ENCODE measurements at places on chromosomes 5 and 9.

DNA sequence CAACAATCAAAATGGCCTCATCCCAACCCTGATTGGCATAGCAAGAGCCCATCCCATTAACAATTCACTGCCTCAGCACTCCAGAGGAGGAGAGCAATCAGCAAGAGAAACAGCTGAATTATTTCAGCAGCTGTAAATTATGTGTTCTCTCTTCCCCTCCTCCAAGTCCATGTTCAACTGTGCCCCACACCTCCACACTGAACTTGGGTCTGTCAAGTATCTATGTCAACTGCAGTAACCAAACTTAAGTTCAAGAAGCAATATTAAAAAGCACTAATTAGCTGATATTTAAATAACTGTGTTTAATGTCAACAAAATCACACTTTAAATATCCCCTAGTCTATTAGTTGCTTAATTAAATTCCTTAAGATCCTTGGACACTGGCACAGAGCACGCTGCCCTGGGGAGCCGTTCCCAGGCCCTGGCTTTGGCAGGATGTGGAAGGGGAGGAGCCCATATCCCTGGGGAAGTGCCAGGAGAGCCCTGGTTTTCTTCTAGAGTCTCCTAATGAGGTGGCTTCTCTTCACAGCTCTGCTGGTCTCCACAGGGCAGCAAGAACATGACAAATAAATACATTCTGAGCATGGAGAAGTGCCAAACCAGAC, 50.6 kb downstream of the SIL1 start:
- no peak for DNase-seq

GRCh38 chr9:94110821-94111252, 26.6 kb downstream of the PTPDC1 start:
- DNase-seq: no peak

DNA sequence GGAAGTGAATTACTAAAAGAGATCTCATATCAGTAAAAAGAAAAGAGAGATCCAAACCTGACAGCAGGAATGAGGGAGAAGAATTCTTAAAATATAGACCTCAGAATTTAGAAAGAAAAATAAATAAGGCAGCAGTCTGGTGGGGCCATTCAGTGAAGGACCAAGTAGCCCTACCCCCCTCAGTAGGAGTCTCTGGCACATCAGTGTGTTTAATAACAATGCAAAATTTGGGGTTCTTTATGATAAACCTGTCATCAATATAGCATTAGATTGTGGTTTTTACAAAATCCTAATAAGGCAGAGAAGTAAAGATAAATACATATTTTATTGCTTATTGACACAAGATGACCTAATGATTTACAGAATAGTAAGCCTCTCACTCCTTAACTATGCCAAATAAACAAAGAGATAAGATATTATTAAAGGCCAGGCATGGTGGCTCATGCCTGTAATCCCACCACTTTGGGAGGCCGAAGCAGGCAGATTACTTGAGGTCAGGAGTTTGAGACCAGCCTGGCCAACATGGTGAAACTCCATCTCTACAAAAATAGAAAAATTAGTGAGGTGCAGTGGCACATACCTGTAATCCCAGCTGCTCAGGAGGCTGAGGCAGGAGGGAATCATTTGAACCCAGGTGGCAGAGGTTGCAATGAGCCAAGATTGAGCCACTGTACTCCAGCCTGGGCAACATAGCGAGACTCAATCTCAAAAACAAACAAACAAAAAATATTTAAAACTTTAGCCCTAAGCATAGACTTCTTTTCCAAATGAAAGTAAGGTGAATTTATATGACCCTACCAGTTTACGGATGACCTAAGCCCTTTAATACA, 108.6 kb downstream of the BASP1 start:
- no peak for DNase-seq

DNA sequence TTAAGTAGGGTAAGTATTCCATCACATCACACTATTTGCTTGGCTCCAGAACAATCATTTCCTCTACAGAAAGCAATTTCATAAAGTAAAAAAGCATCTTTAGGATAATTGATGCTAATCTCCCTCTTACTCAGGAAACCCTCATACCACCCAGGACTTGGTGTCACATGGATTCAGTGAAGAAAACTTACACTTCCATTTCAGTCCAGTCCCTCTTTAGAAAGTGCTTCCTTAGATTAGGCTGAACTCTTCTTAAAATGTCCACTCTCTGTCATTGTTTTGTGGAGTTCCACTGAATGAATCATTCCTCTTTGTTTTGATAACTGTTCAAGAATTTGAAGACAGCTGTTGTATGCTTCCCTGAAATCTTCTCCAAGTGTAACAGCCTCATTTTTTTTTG, 144.0 kb upstream of the ZNF462 start:
- no peak for DNase-seq

DNA sequence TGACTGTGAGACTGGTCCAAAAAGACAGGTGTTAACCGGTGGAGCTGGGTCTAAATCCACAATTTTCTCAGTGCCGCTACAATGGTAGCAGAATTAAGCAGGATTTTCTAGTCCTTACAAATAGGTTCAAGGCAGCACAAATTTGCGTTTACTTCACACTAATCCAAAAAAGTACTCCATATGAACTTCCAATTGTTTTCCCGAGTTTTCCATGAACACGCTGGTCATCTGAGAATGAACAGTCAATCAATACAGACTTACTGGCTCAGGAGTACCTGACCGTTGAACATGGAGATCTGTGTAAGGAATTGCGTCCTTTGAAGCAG, 709 bp downstream of the SLC35D2 start:
- DNase-seq: no peak

- no peak for DNase-seq
Observed at GRCh38 chr5:141958113-141958512, at the start of gene PCDH12. Gene PCDH12, minus strand, starts transcription at chr5:141958202. Its CDS starts 351 bp downstream, at chr5:141957851.

DNA sequence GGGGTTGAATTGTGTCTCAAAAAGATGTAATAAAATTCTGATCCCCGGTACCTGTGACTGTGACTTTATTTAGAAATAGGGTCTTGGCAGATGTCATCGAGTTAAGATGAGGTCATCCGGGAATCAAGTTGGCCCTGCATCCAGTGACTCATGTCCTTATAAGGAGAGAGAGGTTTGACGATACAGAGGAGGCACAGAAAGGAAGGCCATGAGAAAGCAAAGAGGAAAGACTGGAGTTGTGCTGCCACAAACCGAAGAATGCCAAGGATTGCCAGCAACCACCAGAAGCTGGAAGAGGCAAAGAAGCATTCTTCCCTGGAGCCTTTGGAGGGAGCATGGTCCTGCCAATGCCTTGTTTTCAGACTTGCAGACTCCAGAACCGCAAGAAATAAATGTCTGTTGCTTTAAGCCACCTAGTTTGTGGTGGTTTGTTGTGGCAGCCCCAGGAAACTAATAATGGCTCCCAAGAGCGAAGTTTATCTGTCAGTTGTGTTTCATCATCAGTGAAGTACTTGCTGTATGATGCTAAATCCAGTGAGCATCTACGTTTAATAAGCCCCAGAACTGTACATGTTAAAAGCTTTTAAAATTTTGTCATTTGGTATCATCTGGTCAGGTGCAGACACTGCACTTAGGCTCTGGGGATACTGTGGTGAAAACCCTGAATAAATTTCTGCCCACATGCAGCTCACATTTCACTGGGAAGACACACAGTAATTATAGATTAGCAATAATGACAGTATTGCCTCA, 114.8 kb downstream of the TLE4 start:
- DNase-seq: no peak

- no peak for DNase-seq
Observed at GRCh38 chr9:101366038-101366756, 18.6 kb downstream of the BAAT start.

- no peak for DNase-seq
Observed at GRCh38 chr5:89844548-89844947, 565.0 kb downstream of the CETN3 start.

GRCh38 chr5:81808106-81808505, 57.2 kb upstream of the SSBP2 start:
- no peak for DNase-seq

GRCh38 chr5:40797273-40798011, 732 bp downstream of the PRKAA1 start:
- DNase-seq: peak; percentile 47

DNA sequence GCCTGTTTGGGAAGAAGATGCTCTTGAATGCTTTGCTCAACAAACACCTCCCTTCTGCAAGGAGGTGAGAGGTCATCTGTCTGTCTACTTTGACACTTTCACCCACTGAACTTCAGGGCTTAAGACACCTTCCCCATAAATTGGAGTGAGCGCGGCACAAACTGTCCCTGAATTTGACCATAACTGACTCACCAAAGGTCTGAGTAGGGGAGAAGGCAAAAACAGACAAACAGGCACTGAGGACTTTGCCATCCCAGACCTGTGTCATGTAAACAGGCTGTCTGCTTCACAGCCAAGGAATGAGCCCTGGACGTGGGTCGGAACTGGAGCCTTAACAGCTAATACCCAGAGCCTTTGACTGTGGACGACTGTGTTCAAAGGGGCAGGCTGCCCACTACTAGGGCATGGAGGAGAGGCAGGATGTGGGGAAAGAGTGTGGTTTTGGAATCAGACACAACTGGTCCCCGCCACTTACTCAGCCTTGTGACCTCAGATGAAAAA, 320.9 kb upstream of the KLF4 start:
- DNase-seq: no peak

DNA sequence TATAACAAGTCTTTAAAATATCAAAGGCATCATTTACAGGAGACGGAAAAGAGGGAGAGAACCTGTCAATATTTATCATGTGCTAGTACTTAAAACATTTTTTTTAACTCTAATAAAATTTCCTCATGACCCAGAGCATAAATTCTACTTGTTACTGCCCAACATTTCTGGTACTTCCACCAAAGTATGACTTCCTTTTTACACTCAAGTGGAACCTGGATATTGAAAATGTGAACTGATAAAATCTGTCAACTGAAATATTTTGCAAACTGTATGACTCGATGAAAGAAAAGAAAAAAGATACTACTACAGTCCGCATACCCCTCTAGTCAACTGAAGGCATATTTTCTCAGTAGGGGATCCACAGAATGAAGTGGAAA, 37.1 kb downstream of the FAM13B start:
- DNase-seq: no peak

DNA sequence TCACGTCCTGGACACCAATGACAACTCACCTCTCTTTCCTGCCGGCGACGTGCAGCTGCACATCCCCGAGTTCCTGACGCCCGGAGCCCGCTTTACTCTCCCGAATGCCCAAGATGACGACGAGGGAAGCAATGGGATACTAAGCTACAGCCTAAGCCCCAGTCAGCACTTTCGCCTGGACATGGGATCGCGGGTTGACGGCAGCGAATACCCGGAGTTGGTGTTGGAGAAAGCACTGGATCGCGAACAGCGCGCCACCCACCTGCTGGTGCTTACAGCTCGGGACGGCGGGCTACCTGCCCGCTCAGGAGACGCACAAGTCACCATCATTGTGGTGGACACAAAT, 1.1 kb downstream of the PCDHAC1 start:
- no peak for DNase-seq

DNA sequence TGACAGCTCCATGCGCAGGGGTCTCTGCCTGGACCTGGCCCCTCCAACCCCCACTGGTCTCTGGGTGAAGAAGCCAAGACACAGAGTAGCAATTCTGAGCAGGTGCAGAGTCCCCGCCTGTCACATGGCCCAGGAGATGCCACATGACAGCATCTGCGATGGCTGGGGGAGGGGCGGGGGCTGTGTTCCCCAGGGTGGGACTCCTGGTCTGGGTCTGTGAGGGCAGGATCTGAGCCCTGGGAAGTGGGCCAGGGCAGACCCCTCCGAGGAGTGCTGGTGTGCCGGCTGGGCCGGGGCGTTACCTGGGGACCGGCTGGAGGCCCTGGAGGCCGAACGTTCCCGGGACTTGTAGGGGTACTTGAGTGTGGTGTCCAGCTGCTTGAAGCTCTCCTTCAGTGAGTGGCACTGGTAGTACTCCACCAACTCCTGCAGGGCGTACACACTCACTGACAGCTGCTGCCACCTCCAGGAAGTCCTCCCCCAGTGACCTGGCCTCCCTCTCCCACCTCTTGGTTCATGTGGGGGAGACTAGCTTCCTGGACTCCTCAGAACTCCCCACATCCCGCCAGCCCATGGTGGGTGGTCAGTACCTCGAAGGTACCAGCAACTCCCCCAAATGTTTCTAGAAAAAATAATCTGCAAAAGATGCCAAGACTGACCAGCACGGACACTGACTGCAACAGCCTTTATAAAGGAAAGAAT, 32.1 kb upstream of the SARDH start:
- no peak for DNase-seq

DNA sequence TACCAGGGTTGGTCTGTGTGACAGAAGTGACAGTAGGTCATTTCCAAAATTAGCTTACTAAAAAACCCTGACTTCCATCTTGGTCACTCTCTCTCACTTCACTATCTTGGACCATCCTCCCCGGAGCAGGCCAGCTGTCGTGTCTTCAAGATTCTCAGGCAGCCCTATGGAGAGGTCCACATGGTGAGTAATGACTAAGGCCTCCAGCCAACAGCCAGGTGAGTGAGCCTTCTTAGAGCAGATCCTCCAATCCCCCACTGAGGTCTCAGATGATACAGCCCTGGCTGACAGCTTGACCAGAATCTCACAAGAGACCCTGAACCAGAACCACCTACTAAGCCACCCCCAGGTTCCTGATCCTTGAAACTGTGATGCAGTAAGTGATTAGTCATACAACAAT, 92.0 kb downstream of the DCP2 start:
- DNase-seq: no peak

- peak; percentile 61 for DNase-seq
Observed at GRCh38 chr5:102296178-102296817, at the start of gene SLCO4C1. Gene SLCO4C1, minus strand, starts transcription at chr5:102296284. Its CDS starts 22 bp downstream, at chr5:102296262.

DNA sequence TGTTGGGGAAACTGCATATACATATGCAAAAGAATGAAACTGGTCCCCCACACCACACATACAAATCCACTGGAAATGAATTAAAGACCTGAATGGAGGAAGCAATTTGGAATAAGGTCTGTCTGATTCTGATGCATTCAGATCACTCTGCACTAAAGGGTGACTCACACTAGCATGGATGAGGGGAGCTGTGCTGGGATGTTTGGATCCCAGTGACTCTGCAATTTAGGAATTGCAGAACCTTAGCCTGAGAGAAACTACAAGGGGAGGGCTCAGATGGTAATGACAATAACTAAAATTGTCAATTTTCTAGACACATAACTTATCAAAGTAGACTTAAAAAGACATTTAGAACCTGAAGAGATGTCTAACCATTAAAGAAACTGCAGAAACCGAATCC, 312.0 kb downstream of the CDK5RAP2 start:
- no peak for DNase-seq

DNA sequence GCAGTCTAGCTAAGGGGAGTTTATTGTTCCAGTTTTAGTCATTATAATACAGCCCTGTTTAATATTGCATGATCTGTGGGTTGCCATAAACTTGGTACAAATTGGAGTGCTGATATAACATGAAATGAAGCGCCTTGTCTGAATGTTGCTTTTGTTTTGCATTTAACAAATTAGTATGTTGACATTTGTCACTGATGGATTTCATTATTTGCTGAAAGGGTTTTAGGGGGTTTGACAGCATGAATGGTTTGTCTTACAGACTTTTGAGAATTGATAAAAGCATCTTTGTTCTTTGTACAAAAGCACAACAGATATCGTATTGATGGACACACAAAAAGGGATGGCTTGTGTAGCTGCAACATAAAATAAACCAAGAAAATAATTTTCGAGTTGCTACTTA, 178.3 kb downstream of the AOPEP start:
- DNase-seq: no peak

- no peak for DNase-seq
Observed at GRCh38 chr5:3056866-3057265, 305.4 kb upstream of the IRX2 start.

GRCh38 chr5:68711293-68712200, 382.3 kb upstream of the SLC30A5 start:
- no peak for DNase-seq

Data from activated naive CD4-positive, alpha-beta T cell (primary cell).